ENCODE measurements at places on chromosomes 5 and 9.

- no peak for DNase-seq
Measured at GRCh38 chr5:52945040-52945439, 44.1 kb upstream of the ITGA2 start.

DNA sequence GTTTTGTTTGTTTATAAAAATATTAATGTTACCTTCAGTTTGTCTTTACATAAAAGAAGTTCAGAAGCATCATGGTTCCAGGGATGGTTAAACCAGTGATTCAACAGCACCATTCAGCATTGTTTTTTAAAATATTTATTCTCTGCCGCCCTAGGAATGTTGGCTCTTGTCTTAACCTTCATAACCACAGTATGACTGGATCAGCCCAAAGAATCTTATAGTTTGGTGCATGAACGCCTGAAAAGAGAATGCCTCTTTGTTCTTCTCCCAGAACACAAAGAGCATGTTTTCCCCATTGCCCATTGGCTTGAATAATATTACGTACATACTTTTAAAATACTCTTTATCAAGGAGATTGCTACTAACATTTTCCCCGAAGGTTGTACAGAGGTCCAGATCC lies 413.4 kb downstream of the ANXA1 start:
- DNase-seq: no peak

DNA sequence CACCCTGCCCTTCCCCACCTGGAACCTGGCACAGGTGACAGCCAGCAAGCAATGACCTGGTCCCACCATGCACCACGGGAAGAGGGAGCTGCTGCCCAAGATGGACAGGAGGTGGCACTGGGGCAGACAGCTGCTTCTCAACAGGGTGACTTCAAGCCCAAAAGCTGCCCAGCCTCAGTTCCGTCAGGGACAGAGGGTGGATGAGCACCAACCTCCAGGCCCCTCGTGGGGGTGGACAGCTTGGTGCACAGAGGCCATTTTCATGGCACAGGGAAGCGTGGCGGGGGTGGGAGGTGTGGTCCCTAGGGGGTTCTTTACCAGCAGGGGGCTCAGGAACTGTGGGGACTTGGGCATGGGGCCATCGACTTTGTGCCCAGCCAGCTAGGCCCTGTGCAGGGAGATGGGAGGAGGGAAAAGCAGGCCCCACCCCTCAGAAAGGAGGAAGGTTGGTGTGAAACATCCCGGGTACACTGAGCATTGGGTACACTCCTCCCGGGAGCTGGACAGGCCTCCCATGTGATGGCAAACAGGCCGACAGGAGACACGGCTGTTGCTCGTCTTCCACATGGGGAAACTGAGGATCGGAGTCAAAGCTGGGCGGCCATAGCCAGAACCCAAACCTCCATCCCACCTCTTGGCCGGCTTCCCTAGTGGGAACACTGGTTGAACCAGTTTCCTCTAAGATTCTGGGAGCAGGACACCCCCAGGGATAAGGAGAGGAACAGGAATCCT lies 1.9 kb downstream of the CEL start:
- no peak for DNase-seq

- no peak for DNase-seq
Measured at GRCh38 chr9:112421771-112422222, 41.9 kb downstream of the HSDL2 start.

DNA sequence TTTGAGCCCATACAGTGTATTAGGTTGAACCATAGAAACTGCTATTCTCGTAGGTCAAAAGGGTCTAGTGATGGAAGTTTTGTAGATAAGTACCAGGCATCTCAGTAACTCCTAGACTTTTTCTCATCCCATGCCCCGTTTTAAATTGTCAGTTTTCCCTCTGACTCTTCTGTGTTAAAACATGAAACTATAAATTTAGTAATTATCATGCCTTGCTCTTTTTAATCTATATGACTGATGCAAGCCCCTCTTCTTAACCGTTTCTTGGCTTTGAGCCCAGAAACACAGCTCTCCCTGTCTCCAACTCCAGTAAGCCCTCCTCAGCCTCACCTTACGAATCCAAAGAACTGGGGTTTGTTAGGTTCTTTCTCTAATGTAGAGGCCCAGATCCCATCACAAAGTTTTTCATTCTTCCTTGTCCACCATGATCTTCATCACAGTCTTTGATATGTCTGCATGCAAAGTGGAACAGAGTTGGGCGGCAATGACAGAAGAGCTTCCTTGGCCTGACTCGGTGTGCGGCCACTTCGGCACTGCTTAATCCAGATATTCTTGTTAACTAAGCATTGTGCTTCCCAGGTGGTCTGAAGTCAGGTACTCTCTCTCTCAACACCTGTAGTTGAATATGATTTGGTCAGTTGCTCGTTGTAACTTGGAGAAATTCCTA lies 21.1 kb downstream of the RGMB start:
- DNase-seq: no peak

- no peak for DNase-seq
Measured at GRCh38 chr5:143128412-143129071, 274.9 kb downstream of the NR3C1 start.

- DNase-seq: no peak
Measured at GRCh38 chr9:94945197-94946144, 219.0 kb downstream of the AOPEP start.

DNA sequence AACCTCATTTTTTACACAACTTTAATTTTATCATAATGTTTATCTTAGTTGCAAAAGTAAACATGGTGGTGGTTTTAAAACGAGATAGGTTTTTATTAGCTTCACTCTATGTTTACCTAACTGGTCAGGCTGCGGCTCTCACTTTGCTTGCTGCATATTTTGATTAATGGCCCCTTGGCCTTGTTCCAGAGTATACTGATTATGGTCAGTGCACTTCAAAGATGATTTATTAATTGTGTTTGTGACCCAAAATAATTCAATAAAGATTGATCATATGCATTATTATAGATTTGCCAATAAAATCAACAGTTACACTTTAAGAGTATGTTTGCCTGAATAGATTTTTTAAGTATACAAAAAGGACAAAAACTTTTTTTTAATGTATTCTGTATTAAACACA lies 188.0 kb downstream of the XRCC4 start:
- DNase-seq: no peak

DNA sequence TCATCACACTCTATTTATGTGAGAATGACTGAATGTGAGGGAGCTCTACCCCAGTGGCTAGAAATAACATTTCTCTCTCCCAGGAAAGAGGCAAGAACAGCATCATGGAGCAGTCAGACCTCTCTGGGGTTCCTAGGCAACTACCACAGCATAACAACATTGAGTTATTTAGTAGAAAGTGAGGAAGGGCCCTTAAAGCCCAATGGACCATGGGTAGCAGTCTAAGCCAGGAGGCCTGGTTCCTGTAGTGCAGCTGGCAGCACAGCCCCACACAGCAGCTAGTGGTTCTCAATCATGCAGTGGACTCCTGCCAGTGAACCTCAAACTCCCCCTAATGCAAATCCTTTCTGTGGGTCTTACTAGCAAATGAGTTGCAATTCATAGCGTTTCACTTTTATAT lies 55.3 kb downstream of the SPEF2 start:
- DNase-seq: no peak

Data from B cell (primary cell).